KG1 (cell line): ENCODE measurements at places on chromosomes 5 and 9.

DNA sequence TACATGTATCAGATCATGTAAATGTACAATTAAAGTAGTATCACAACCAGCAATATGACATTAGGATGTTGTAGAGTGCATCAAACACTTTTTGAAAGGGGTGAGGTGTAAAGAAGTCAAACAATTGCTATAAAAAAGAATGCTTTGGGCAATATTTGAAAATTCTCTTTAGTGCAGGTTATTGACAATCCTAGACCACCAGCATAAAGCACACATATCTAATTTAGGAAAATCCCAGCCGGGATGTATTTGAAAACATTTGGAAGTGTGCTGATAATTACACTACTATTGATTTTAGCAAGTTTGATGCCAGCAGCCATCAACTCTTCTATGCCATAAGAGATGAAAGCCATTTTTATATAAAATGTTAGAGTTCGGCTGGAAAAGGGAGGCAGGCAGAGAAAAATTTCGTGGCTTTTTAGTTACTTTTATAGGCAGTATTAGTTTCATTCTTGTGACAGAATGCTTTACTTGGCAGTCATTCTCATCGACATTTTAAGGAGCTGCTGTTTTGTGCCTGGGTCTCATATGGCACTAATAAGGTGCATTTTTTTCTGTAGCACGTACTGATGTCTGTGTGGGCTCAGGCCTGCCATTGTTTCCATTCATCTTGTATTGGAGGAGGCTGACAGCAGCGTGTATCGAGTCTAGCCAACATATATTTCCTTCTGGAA lies 285.7 kb downstream of the AOPEP start:
- DNase-seq, result no peak

DNA sequence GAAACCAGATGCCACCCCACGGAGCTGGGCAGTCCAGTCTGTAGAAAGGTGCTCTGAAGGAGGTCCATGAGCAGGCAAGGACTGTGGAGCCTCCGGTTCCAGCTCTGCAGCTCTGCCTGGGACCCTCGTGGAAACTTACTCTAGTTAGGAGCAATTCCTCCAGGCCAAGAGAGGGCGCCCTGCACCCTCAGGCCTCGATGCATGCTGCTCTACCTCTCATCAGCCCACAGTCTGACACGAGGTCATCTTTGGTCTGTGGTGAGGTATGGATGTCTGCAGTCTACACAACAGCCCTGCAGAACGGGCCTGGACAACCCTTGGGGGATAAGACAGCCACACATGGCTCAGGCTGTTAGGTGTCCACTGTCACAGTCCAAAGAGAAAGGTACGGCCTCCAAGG lies 50.6 kb upstream of the UBTD2 start:
- no peak for DNase-seq

- DNase-seq, result no peak
These were observed 30.0 kb downstream of the TGFBR1 start for GRCh38 chr9:99134893-99135341.

DNA sequence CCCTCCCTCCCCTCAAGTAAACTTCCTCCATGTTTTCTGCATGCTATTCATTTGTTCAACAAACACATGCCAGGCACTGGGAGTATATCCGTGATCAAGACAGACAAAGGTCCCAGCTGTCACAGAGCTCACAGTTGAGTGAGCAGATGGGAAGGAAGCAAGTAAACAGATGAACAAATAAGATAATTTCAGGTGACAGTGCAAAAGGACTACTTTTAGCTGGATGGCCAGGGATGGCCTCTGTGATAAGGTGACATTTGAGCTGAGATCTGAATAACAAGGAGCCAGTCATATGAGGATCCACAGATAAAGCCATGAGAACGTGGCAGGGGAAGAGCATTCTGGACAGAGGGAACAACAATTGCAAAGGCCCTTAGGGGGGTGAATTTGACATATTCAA lies 121.7 kb upstream of the RAD23B start:
- DNase-seq, result no peak

- no peak for DNase-seq
These were observed 61.6 kb upstream of the C9orf72 start for GRCh38 chr9:27634879-27635278.

GRCh38 chr5:169006842-169007790 lies 293.8 kb downstream of the SLIT3 start:
- no peak for DNase-seq

DNA sequence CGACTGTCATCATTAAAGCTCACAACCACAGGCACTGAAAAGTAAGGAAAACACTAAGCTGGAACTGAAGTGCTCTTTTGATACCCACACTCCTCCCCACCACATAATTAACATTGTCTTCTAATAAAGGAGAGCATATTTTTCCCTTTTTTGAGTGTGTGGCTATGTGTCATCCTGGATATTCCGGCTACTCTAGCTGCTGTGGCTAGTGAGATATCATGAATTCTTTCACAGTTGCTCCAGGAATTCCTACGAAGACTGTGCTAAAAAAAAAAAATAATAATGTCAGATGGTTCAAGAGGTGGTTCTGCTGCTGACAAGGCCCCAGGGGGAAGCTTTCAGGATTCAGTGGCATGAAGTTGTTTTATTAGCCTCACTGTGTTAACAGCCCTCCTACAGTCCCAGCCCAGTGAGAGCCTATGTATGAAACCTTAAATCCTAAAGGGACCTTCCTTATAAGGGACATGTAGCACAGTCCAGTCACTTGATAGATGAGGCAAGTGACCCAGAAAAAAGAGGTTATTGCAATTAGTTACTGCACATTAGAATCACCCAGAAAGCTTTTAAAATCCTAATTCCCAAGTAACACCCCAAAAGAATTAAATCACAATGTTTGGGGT lies 46.6 kb downstream of the TMEM252 start:
- no peak for DNase-seq

DNA sequence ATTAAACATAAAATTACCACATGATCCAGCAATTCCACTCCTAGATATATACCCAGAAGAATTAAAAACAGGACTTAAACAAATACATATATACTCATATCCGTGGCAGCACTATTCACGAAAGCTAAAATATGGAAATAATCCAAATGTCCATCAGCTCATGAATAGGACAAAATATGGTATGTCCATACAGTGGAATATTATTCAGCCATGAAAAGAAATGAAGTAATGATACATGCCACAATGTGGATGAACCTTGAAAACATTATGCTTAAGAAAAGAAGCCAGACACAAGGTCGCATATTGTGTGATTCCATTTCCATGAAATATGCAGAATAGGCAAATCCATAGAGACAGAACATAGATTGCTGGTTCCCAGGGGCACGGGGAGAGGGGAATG lies 24.8 kb upstream of the AFAP1L1 start:
- DNase-seq, result no peak

- no peak for DNase-seq
These were observed 103.8 kb downstream of the PCSK1 start for GRCh38 chr5:96329289-96329688.

DNA sequence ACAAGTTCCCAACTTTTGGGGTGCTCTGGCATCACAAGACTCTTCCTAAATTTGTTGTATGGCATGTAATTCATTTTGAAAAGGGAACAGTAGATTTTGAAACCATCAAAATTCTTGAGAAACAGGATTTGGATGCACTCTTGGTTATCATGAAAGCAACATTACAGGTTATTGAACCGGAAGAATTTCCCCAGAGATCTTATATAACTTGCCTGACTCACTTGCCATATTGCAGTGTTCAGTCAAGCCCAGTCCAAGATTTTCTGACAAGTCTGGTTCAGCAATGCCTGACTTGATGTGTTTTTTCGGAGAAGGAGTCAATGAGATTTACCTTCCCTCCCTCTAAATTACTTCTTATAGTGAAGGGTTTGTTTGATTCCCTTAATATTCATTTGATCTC lies 32.0 kb downstream of the SMIM15 start:
- DNase-seq, result no peak

DNA sequence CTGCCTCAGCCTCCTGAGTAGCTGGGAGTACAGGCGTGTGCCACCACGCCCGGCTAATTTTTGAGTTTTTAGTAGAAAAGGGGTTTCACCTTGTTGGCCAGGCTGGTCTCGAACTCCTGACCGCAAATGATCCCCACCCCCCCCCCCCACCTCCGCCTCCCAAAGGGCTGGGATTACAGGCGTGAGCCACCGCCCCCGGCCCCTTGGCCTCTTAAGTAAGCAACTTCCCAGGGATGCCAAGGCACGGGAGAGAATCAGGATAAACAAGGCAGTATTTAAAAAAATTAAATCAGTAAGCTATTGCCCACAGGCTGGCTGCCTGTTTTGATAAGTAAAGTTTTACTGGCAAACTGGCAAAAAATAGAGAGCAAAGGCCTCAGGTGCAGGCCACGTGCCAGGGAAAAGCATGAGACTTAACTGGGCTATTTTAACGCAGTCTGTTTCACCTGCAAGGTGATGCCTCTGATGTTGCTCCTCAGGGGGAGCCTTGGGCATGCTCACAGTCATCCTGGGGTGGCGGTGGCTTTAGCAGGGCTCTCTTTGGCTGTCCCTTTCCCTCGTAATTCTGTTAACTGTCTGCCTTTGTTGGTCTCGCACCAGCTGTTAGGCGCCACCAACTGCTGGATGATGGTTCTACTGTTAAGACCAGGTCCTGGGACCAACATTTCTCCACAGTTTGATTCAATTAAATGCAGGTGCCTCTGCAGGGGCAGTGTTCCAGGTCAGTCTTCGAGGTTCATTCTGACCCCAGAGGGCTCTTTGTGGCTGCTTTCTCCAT lies 19.4 kb upstream of the RNF130 start:
- no peak for DNase-seq

GRCh38 chr5:56814361-56814962 lies 887 bp upstream of the MAP3K1 start:
- no peak for DNase-seq

GRCh38 chr9:32136700-32137339 lies 247.6 kb upstream of the ACO1 start:
- no peak for DNase-seq

DNA sequence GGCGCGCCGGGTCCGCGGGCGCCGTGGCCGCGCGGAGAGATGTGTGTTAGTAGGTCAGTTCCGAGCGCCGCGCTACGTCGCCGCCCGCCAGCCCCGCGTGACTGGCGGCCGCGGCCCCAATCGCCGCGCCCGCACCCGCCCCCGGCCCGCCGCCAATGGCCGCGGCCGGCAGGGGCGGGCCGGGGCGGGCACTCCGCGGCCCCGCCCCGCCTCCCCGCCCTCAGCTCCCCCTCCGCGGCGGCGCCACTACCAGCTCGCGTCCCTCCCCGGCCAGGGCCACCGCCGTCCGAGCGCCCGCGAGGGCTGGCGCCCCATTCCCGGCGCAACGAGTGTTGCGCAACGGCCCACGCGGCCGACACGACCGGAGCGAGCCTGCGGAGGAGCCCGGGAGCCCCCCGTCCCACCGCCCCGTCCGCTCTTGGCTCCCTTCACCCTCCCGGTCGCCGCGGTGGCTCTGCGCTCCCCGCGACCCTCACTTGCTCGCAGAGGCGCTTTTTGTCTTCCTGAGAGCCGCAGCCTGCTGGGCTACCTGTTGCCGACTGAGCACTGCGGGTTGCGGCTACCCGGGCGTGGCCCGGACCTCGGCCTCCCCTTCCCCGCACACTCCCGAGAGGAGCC lies at the start of gene NFIL3:
Gene NFIL3 (minus strand): TSS at position 48 of the 618 bp plus-strand sequence. CDS start 13,098 bp downstream, outside the sequence.
- peak; percentile 53 for DNase-seq

DNA sequence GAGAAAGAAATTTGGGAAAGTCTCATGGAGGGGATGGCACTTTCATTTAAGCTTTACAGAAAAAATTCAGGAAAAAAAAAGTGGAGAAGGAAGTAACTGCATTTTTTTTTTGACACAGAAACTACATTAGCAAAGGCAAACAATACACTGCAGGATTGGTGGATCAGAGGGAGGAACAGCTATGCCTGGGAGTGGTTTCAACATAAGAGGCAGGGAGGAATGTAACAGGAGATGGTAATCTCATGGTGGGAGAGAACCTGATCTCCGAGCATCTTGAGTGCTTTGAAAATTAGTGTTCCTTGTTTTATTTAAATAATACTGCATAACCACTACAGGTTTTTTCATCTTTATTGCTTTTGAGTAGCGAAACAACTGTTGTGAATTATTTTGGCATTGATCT lies 249.4 kb downstream of the FAM170A start:
- DNase-seq, result no peak

- no peak for DNase-seq
These were observed 11.4 kb downstream of the OCLN start for GRCh38 chr5:69504036-69504435.
